ENCODE measurements at places on chromosomes 11 and 22.

DNA sequence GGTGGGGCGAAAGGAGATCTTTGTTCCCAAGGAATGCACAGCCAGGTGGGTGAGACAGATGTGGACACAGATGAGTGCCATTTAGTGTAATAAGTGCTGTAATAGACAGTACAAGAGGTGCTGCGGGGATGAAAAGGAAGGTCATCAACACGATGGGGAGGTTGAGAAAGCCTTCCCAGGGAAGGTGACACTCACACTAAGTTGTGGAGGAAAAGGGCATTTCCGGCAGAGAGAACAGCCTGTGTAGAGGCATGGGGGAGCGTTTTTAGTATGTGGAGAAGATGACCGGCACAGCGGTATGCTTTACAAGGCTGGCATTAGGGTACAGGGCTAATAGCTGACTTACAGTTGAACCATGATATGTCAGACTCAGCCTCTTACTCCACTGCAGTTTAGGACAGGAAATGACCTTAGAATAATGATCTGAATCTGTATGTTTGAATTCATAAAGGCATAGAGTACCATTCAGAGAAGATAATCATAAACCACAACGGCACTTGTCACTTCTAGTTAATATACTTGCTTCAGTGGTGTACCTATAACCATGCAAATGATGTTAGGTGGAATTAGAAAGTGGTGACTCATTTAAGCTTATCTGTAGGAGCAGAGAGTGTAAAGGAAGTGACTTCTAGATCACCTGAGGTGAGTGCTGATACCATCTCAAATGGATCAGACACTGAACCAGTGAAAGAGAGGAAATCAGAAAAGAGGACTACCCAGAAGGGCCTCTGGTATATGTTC, 60.6 kb downstream of the FAM83F start:
- H3K36me3 ChIP-seq = no peaks in the 10 kb centered on the region
- DNase-seq = peak; percentile 37
- peaks cover 5% of the 10 kb centered on the region for H3K27me3 ChIP-seq
- no peak overlapping the region for H3K4me3 ChIP-seq
- H3K27ac ChIP-seq = no peak overlapping the region

DNA sequence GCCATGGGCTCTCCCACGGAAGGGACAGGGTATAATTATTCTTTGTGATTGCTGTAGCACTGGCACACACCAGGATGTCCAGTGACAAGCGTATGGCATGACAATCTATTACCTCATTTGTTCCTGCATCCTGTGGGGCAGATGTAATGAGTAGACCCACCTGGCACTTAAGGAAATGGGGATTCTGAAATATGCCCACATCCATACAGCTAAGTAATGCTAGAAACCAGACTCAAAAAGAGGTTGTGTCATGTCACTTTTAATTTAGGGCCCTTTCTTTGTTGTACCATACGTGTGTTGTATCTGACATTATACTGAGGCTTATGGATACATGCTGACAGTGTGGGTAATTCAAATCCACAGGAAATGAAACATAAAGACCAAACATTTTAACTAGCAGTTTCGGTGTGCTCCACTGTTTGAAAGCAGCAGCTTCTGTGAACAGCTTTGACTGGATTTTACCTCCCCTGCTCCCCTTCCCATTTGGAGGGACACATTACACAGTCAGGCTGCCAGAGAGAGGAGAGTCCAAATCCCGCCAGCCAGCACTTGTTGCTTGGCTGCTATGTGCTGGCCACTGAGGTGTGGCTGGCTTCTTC, 21.2 kb downstream of the GRAMD1B start:
- H3K36me3 ChIP-seq = no peaks in the 10 kb centered on the region
- no peaks in the 10 kb centered on the region for H3K27me3 ChIP-seq
- H3K27ac ChIP-seq = no peak overlapping the region
- DNase-seq = no peak
- H3K4me1 ChIP-seq = peaks cover 13% of the 10 kb centered on the region

- no peak overlapping the region for H3K27ac ChIP-seq
- no peaks in the 10 kb centered on the region for H3K4me1 ChIP-seq
These were observed 42.5 kb downstream of the ABCC8 start for GRCh38 chr11:17434108-17434507.

DNA sequence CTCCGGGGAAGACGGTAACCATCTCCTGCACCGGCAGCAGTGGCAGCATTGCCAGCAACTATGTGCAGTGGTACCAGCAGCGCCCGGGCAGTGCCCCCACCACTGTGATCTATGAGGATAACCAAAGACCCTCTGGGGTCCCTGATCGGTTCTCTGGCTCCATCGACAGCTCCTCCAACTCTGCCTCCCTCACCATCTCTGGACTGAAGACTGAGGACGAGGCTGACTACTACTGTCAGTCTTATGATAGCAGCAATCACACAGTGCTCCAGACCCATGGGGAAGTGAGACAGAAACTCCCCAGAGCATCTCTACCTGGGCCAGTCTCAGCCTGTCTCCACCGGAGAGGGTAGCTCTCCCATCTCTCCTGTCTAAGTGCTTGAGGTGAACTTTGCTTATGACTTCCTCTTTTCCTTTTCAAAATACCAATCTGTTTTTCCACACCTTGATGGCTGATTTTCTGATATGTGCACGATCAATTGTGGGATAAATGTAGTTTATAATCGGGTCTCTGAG, 48.5 kb upstream of the VPREB1 start:
- H3K4me1 ChIP-seq = no peaks in the 10 kb centered on the region
- no peak overlapping the region for H3K27ac ChIP-seq
- no peaks in the 10 kb centered on the region for H3K36me3 ChIP-seq
- DNase-seq = no peak

DNA sequence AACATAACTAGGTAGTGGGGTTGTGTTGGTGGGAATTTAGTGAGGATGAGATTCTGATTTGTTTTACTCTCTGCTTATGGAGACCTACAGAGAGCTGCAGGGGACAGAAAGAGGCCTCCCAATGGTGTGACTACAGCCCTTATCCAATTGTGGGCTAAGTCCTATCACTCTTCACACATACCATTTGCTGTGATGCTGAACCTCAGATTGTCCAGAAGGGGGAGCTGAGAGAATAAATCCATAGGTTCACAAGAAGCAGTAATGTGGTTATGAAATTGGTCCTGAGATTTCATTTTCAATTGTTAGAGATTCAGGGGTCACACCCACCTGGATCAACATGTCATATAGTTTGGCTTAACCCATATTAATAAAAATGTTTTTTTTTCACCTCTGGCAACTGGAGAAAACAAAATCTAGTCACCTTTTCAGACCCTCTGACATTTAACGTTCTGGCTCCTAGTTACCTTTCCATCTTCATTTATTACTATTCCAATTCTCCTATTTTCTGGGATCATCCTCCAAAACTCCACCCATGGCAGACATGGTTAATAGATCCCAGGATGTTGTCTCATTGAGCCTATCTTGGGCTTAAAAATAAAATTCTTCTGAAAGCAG, 53.3 kb upstream of the PTPN5 start:
- no peak overlapping the region for H3K27ac ChIP-seq
- no peak overlapping the region for H3K4me3 ChIP-seq
- peak; percentile 29 for DNase-seq
- H3K27me3 ChIP-seq = peaks cover 11% of the 10 kb centered on the region
- H3K4me1 ChIP-seq = no peaks in the 10 kb centered on the region

- H3K4me1 ChIP-seq = no peaks in the 10 kb centered on the region
- no peak overlapping the region for H3K4me3 ChIP-seq
- H3K36me3 ChIP-seq = no peaks in the 10 kb centered on the region
- peak; percentile 16 for DNase-seq
These were observed 8.2 kb downstream of the PTH start for GRCh38 chr11:13487661-13488030.

- no peaks in the 10 kb centered on the region for H3K4me1 ChIP-seq
- H3K27ac ChIP-seq = no peak overlapping the region
- H3K27me3 ChIP-seq = peaks cover 5% of the 10 kb centered on the region
- no peak for DNase-seq
- H3K4me3 ChIP-seq = no peak overlapping the region
These were observed 91.1 kb upstream of the LMO1 start for GRCh38 chr11:8354622-8355415.

GRCh38 chr11:5225480-5225871, 1.4 kb downstream of the HBB start:
- no peaks in the 10 kb centered on the region for H3K36me3 ChIP-seq
- H3K4me3 ChIP-seq = no peak overlapping the region
- DNase-seq = no peak

DNA sequence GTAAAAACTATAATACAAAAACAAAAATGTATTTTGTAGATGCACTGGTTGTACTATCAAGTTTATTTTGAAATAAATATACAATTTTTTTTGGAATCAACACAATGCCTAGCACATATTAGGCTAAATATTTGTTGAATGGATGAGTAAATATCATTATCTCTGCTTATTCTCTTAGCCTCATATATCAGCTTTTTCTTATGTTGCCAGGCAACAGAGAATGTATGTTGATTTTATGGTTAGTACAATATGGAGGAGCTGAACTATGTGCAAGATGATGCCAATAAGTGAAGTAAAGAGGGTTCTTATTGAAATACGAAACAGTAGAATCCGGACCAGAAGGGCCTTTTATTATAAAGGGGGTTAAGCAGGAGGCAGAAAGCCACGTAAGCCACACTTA, 94.9 kb downstream of the FAR1 start:
- H3K27ac ChIP-seq = no peak overlapping the region
- no peaks in the 10 kb centered on the region for H3K4me1 ChIP-seq
- no peak overlapping the region for H3K4me3 ChIP-seq
- no peak for DNase-seq
- H3K36me3 ChIP-seq = no peaks in the 10 kb centered on the region

GRCh38 chr22:41288245-41288946, 2.4 kb upstream of the RANGAP1 start:
- no peaks in the 10 kb centered on the region for H3K27me3 ChIP-seq
- H3K27ac ChIP-seq = peak overlapping the region; percentile 98
- H3K36me3 ChIP-seq = no peaks in the 10 kb centered on the region
- peak; percentile 80 for DNase-seq
- H3K4me3 ChIP-seq = peak overlapping the region; percentile 51
- peaks cover 56% of the 10 kb centered on the region for H3K4me1 ChIP-seq

- no peak overlapping the region for H3K27ac ChIP-seq
- DNase-seq = no peak
- H3K4me3 ChIP-seq = no peak overlapping the region
- peaks cover 11% of the 10 kb centered on the region for H3K27me3 ChIP-seq
These were observed 9.4 kb downstream of the IGLL1 start for GRCh38 chr22:23570681-23571080.
